ENCODE measurements at places on chromosomes 11 and 22.

DNA sequence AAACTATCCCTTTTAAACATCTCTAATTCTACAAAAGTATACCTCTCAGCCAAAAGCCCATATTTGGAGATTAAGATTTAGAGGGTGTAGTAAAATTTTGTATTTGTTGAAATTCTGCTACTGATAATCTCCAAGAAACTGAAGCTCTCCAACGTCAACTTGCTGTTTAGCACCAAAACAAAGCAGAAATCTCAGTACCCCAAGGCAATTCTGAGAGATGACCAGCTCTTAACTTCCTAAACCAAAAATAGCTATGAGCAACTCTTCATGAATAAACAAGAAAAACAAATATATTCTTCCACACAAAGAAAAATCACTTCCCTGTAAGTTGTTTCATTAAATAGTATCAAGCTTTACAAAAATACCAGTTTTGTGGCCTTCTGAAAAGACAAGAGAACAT, 13.3 kb downstream of the RRAS2 start:
- no peak for DNase-seq

DNA sequence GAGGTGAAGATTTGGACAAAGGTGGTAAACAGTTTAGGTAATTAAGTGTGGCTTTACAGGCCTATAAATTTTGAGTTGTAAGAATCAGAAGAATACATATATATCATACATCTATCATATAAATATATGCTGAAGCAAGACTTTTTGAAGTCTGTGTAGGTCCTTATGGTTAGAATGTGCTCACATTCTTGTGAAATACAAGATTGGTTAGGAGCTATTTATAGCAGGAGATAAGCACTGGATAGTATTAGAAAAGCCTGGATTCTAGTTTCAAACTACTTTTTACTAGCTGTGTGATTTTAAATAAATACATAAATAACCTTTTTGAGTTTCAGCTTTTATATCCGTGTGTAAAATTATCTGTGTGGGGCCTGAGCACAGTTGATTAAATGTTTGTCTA, 42.3 kb downstream of the ANKRD42 start:
- DNase-seq, result no peak

DNA sequence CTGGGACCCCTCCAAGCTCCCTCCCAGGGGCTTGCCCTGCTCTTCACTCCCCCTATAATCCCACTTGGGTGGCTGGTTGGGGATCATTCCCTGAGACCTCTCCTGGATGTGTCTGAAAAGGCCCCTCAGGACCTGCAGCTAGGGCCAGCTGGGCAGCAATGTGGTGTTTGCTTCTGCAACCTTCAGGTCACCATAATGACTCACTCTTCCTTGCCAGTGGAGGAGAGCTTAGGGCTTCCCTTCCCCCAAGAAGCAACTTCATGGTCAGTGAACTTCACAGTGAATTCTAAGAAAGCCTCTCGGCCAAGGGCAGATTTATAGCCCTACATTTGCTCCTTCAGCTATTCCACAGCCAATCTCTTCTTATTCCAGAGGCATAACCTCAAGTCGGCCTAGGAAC, 45.1 kb upstream of the TSPAN18 start:
- DNase-seq, result no peak

- DNase-seq, result no peak
Observed at GRCh38 chr22:25210793-25211192, 8.6 kb upstream of the CRYBB2 start.

- no peak for DNase-seq
Observed at GRCh38 chr22:25759825-25760231, 17.8 kb downstream of the MYO18B start.

- DNase-seq, result no peak
Observed at GRCh38 chr11:5367448-5368074, 16.1 kb upstream of the OR51M1 start.

DNA sequence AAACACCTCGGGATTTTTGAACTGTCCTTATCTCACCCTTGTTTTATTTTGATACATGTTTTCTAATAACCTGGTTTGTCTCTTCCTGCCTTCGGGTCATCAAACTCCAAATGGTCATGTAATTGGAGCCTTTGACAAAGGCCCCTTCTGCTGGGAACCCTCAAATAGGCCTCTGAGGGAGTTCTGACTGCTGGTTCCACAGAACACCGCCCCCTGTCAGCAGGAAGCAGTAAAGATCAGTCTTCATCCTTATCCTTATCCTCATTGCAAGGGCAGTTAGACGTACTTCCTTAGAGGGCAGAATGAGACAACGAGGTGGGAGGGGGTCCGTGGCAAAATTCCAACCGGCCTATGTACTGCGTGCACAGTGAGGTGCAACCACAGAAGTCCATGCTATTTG, 12.1 kb downstream of the TRIM51 start:
- no peak for DNase-seq

DNA sequence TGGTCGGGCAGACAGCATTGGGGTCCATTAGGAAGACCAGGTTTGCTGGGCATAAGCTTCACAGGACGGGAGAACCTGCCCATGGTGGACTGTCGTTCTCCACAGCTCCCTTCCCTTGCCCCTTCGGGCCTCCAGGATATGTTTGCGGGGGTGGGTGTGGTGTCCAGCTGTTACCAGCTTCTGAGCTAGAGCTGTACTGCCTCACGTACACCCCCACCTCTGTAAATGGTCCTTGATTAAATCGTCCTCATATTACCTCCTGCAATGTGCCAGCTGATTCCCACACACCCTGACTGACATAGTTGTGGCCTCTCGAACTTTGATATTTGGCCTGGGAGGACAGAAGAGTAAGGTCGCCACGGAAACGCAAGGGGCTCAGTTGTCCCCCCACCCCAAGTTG, 16.2 kb upstream of the BCR start:
- DNase-seq, result no peak

DNA sequence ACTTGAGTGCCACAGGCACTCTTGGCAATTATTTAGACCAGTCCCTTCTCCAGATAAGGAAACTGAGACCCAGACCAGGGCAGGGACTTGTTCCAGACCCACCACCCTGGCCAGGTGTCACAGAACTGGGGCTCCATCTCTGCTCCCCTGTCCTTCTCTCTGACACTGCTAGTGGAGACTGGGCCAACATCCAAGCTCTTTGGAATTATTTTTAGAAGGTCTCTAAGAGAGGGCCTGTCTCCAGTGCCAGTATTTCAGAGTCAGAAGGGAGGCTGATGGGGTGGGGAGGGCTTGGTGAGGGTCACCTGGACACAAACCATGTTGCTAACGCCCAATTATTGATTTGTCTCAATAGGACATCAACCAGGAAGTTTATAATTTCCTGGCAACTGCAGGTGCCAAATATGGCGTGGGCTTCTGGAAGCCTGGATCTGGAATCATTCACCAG, 32.7 kb downstream of the POLR3H start:
- DNase-seq, result no peak

DNA sequence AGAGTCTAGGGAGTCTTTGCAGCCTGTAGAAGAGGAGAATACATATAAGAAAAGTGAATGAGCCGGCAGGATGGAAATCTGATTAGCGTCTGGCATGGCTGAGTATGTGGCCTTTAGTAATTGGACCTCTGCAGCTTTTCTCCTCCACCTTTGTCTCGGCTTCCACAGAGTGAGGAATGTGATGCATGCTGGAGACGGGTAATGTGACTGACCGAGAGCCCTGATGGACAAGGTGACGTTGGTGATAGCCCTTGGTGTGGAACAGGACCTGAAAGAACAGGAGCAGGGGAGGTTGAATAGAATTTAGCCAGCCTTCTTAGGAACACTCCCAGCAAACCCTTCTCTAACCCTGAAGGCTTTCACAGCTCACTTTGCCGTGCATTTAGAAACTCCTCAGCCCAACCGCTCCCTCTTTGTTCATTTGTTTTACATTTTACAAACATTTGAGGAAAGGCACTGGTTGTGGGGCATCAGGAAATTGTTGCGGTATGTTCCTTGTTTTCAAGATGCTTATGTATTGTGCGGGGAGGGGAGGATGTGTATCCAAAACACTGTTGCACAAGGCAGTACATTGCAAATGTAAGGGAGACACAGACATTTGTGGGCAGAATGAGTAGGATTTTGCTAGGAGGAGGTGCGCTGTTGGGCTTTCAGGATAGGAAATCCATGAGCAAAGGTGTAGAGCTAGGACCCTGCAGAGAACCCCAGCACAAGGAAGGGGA, 6.9 kb downstream of the GTPBP1 start:
- DNase-seq, result no peak

DNA sequence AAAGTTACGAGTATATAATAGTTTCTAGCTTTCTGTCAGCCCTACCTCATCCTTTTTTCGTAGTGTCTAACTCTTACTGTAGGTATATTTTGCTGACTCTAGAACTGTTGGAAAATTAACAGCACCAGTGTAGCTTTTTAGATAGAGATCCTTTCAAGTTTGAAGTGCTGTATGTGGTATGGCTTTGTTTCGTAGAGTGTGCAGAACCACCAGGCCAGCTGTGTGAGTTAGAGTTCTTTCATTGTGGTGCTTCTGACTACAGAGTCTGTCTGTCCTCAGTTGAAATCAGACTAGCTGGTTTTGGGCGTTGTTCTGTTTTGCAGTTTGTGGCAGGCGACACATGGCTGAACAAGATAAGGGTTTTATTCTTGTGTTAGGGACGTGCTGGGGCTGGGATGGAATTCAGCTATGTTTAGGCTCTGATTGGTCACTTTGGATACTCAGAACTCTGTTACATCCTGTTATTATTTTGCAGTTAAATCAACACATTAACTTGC, 3.2 kb downstream of the ARHGEF12 start:
- DNase-seq, result peak; percentile 19

GRCh38 chr11:48170241-48171233, 46.1 kb upstream of the OR4B1 start:
- no peak for DNase-seq

GRCh38 chr11:104394508-104394907, 230.6 kb upstream of the PDGFD start:
- no peak for DNase-seq

- DNase-seq, result no peak
Observed at GRCh38 chr22:45218976-45219375, 21.7 kb downstream of the KIAA0930 start.

DNA sequence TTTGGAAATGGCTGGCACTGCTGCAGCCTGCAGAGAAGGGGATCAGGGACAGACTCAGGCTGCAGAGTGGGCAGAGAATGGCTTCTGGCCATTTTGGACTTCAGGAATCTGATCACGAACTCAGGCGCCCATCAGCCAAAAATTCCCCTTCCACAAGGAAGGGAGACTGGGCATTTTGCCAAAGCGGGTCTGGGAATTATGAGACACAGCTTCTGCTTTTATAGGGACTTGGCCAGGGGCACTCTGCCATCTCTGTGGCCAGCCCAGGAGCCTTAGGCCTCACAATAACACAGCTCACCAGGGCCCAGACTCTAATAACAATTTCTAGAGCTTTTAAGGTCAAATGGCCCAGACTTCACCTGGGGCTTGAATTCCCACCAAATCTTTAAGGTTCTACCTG, 74.7 kb downstream of the CHST1 start:
- no peak for DNase-seq

DNA sequence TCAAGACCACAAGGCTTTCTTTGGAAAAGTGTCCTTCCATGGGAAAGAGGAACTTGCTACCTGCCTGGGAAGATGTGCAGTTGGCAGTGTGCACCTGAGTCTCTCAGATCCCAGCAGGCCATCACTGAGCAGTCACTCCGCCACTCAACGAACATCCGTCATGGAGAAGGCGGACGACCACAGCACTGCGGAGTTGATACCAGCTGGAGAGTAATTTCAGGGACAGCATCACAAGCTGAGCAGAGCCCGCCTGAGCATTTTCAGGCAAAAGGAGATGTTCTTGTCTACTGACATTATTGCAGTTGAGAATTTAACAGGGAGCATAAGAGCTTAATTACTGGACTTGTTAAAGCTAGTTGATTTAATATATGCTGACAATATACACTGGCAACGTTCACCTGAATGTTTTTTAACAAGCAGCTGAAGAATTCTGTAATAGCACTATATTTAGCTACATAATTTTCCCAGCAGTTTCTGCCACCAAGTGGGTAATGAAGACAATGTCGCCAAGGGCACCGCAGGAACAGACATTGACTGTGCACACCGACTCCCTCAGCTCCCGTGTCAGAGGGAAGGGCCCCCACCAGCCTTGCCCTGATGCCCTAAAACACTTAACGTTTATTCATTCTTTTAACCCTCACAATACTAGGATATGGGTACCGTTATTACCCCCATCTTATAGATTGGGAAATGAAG, 52.4 kb upstream of the ARFGAP3 start:
- DNase-seq, result no peak

DNA sequence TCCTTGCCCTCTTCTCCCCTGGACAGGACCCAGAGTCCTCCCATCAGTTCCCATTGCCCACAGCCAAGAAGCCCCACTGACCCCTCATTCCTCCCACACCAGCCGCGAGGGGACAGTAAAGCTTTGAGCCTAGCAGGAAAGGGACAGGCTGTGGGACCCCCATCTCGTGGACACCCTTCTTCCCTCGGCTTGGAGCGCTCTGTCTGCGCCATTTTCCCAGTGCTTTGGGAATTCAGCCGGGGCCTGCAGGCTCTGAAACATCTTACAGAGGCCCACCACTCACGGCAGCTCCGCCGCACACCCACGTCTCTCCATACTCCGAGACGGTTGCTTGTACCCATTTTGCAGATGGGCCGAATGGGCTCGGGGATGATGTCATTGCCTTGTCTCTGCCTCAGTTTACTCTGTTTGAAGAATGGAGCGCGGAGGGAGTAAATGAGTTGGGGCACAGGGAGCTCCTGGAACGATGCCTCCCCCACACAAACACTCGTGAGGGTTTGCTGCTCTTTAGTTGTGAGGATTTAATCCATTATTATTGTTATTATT, 447.7 kb downstream of the TBC1D22A start:
- no peak for DNase-seq

DNA sequence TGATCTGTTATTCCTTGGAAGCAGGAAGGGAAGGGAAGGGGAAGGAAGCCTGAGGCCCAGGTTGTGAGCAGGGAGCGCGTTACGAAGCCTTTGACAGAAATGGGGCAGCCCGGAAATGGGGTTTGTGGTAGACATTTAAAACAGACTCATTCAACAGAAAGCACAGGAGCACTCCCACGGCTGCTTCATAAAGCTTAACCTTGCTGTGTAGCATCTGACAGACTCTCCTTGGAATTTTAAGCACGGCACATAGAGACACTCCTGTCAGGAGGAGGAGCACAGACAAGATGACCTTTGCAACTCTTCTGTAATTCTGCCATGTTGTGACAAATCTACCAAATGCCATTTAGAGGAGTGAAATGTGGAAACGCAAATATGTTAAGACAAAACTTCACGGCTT, 131.6 kb downstream of the FBXO7 start:
- no peak for DNase-seq

DNA sequence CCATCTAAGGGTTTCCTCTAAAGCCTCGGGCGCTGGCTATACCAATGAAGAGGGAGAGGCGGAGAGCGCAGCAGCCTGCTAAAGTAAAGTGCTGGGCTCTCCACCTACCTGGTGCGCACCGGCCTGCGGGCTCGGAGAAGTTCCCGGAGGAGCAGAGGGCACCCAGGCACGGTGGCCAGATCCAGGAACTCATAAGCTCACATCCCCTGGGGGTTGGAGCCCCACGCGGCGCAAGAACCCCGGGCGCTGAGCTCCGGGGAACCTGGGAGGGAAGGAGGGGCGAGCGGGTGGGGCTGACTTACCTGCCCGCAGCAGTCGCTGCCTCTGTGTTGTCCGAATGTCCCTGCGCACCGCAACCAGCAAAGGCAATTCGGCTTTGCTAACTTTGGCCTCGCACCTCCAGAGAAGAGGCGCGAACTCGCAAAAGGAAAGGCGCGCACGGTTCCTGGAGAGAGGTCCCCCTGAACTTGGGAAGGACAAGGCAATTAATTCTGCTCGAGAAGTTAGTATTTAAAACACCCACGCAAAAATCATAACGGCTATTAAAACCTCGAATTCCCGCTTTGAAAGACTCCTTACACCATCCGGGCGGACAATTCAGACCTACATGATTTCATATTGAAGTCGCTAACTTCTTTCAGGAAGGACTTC, 127.6 kb upstream of the C11orf58 start:
- DNase-seq, result peak; percentile 45

GRCh38 chr11:119108146-119108856, 1.2 kb downstream of the C2CD2L start:
- DNase-seq, result no peak
